ENCODE measurements at places on chromosomes 16 and 17.

DNA sequence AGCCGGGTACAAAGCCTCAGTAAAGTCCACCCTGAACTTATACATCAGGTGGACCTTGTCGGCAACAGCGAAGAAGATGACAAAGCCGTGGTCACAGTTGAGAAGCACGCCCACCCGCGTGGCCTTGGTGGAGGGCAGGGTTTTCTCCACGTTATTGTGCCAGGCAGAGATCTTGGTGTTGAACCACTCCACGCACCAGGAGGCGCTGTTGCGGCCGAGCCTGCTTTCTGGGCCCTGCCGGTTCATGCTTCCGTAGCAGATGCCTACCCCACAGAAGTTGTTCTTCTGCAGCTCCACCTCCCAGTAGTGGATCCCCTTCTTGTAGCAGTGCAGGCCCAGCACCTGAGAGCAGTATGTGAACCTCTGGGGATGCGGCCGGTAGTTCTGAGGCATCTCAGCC lies 22.1 kb downstream of the TRIM25 start:
- no peak for DNase-seq

DNA sequence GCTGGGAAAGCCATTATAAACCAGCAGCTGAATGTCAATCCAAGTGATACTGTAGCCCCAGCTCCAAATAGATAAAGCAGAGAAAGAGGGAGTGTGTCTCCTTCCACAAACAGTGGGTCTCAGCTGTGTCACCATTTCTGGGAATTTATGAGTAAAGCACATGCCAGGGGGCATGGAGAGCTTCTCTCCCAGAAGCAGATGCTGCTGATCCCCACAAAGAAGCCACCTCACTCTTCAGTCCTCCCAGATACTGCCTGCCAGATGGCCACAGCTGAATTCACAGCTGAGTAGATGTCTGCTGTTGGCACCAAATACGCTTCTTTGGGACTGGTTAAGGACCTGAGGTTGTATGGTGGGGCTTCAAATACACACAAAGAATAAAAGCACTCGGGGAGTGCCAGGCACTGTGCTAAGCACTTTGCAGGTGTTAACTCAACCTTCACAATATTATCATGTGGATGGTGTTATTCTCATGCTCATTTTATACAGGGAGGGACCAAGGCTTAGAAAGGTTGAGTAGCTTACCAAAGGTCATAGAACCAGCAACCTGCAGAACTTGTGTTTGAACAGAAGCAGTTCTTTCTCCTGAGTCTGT lies 298.3 kb downstream of the CDH11 start:
- DNase-seq = no peak

DNA sequence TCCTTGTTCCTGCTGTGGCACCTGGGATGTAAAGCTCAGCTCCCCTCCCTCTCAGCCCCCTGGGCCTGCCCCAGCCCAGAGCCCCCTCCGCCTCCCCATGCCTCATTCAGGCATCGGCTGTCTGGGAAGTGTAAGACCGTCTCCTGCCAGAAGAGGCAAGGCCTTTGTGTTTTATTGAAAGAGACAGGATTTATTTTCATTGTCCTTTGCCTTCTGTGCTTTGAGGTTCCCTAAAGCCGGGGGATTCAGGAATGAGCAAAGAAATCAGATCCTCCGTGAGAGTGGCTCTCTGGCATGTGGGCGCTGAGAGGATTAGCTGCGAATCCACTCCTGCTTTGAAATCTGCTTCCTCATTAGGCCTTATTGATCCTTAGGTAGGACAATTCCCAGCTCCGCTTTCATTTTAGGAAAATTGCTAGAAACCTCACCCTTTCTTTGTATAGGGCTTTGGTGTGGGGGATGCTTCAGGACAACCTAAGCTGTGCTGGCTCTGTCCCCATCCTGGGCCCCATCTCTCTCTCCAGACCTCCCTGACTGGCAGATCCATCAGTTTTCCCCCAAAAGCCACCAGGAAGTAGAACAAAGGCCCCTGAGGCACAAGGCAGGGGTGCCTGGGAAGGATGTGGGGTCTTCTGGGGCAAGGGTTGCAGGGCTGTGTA lies 211.5 kb upstream of the TNRC6C start:
- no peak for DNase-seq

GRCh38 chr17:48259694-48260291 lies 152.2 kb downstream of the SNX11 start:
- DNase-seq = no peak

DNA sequence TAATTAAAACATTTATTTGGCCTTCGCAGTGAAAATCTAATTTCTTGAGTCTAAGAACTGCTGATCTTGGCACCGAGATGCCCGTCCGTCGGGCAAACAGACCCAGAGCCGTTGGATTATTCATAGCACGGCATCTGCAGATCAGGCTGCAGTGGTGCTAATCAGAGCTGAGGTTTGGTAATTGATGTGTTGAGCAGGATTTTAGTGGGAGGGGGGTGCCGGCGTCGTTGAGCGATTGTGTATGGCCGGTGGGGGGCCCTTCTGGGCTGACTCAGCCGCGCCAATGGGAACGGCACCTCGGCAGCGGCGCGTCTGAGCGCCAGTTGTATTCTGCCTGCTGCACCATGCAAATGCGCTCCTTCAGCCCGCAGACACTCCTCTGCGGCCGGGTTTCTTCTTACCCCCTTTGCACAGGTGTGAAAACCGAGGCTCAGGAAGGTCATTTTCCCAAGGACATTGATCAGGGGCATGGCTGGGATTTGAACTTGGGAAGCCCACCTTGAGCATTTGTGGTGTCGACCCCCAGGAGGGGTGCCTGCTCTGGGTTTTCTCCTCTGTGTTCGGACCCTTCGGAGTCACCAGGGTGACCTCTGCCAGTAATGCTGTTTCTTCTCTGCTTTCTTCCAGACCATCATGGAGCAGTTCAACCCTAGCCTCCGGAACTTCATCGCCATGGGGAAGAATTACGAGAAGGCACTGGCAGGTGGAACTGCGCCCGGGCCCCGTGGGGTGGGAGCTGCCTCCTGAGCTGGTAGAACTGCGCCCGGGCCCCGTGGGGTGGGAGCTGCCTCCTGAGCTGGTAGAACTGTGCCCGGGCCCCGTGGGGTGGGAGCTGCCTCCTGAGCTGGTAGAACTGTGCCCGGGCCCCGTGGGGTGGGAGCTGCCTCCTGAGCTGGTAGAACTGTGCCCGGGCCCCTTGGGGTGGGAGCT lies 18.4 kb downstream of the BAIAP2 start:
- no peak for DNase-seq

DNA sequence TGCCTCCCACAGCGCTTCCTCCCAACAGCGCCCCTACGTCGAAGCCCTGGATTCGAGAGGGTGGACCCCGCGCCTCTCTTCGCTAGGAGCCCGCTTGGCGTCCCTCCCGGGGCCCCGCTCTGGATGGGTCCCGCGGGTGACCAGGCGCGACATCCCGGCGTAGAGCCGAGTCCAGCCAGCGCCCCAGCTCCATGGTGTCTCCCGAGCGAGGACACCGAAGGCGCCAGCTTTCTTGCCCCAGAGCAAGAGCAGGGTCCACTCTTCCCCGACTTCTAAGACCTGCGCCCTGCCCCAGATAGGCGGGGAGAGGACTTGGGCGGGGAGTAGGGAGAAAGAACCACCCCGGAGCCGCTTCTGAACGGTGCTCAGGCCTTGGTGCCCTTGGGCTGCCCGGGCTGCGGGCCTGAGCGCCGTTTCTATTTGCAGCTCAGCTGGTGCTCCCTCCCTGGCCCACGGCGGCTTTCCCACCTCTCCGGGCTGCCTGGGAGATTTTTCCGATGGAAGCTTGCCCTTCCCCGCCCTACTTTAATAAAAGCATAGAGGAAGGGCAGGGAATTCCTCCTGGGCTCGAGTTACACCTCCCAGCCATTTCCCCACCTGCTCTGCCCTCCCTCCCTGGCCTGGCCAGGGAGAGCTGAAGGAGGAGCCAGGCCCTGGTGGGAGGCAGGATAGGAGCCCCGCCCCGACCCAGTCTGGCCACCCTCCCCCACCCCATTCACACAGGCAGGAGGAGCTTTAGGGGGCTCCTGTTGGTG lies 1.8 kb downstream of the MMP15 start:
- no peak for DNase-seq

- DNase-seq = no peak
Measured at GRCh38 chr16:15054357-15055140, 1.3 kb downstream of the NTAN1 start.

GRCh38 chr16:17261197-17261858 lies 209.4 kb downstream of the XYLT1 start:
- no peak for DNase-seq

GRCh38 chr16:3467921-3468320 lies 24.4 kb downstream of the NAA60 start:
- no peak for DNase-seq
